ENCODE measurements at places on chromosomes 16 and 17.
A peak's percentile ranks its signal among the peaks of the same experiment; 100 is the strongest.

GRCh38 chr17:75639771-75640555 is 6.7 kb downstream of the SMIM5 start:
- DNase-seq, result no peak

- DNase-seq, result no peak
These were observed 975 bp downstream of the SNX29 start for GRCh38 chr16:11977376-11978041.

DNA sequence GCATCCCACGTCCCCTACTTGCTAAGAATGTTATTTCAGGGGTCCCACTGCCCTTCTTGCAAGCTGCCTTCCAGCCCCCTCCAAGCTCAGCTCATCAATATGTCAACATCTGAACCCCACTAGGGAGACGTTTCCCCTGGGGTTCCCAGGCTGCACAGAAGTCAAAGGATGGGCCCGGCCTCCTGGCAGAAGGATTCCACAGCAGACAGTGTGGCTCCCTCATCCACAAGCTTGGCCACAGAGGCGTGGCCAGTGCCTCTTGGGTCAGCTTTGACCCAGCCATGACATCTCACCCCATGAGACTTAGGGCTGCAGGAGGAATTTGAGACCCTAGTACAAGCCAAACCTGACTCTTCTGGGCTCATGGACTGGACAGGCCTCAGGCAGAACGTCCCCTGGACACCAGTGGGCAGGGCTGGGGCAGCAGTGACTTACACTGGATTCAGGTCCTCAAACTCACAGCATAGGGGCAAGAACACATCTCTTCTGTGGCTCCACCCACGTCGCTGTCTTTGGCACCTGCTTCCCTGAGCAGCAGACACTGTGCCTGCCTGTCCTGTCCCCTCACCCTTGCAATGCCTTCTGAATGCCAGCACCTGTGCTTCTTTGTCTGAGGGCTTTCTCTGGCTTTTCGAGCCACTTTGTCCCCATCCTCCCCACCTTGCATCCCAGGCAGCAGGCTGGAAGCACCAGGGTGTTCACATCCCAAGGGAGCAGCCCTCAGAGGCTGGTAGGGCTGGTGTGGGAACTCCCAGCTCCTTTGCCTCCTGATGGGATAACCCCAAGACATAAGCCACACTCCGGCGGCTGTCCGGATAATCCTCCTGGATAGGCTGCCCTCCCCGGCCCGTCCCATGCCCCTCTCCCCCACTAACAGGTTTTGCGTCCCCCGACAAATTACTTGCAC is 56.0 kb upstream of the ENPP7 start:
- no peak for DNase-seq

GRCh38 chr16:85436207-85436606 is 176.9 kb upstream of the GSE1 start:
- DNase-seq, result no peak

DNA sequence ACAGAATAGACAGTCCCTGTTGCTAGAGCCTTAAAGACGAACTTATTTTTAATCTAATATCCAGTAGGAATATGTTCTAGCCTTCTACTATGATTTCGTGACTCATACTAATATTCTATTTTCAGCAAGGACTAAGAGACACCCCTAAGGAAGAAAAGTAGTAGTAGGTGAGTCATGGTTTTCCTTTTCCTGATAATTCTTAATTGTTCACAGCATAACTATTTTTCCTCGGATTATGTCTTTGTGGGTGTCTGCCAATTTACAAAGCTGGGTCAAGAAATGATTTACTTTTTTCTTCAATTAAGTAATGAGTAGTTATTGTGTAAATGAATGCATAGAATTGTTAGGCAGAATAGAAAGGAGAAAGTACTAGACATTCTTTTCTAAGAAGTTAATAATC is 292.2 kb downstream of the TOX3 start:
- DNase-seq, result no peak

GRCh38 chr17:6926667-6927066 is 69.2 kb upstream of the ALOX12 start:
- no peak for DNase-seq

DNA sequence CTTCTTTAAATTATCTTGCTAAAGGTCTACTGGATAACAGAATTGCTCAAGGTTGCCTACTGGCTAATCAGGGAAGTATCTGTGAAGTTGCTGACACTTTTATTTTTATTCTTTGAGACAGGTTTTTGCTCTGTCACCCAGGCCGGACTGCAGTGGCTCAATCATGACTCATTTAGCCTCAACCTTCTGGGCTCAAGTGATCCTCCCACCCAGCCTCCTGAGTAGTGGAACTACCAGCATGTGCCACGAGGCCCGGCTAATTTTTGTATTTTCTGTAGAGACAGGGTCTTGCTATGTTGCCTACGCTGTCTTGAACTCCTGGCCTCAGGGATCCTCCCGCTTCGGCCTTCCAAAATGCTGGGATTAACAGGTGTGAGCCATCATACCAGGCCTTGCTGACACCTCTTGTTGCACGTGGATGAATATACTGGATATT is 43.1 kb downstream of the GLG1 start:
- no peak for DNase-seq

- DNase-seq, result no peak
These were observed 39.7 kb downstream of the CUEDC1 start for GRCh38 chr17:57915544-57915943.

DNA sequence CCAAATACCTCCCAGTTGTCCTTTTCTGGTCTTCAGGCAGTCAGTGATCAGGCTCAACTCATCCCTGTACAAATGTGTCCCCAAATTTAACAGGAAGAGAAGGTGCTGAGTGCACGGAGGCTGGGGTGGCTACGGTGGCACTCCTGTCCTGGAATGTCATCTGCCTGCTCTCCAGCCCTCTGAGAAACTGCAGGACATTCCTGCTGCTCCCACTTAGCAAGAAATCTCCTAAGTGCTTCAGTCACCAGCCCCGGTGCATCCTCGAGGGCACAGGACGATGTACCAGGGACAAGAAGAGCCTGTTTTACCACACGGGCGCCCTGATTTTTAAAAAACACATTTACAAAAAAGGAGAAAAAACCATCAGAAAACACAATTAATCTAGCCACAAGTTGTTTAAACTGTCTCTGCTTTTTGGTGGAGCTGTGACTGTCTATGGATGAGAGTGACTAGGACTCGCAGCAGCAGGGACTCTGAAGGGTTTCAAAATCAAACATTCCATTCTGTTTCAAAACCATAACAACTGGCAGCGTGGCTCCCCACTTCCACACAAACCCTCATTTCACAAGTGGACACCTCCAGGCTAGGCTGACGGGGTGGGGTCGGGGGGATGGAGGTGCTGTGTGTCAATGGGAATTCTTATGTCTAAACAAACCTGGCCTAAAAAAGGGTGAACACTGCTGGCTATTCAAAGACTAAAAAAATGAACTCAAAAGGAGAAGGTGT is 65.3 kb upstream of the CNEP1R1 start:
- no peak for DNase-seq

DNA sequence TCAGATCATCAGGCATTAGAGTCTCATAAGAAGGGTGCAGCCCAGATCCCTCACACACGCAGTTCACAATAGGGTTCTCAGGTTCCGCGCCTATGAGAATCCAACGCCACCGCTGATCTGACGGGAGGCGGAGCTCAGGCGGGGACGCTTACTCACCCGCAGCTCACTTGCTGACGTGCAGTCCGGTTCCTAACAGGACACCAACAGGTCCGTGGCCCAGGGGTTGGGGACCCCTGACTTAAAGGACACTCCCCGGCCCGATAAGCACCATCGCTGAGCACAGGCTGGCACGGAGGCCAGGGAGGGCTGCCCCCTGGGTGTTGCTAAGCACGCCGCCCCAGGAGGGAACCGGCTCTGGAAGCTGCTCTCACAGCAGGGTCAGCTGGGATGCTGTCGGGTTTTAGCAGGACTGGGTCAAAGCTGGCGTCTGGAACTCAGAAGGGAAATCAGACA is 30.1 kb upstream of the BAHCC1 start:
- no peak for DNase-seq

- no peak for DNase-seq
These were observed 28.1 kb downstream of the SCPEP1 start for GRCh38 chr17:57006040-57006439.

GRCh38 chr17:72461757-72462156 is 340.9 kb downstream of the SOX9 start:
- DNase-seq, result no peak

- DNase-seq, result no peak
These were observed 6.6 kb upstream of the TSPOAP1 start for GRCh38 chr17:58335061-58335731.

- no peak for DNase-seq
These were observed 736 bp downstream of the APPBP2 start for GRCh38 chr17:60525328-60525684.

- no peak for DNase-seq
These were observed 396.8 kb downstream of the NPIPA8 start for GRCh38 chr16:17939723-17940122.

- DNase-seq, result no peak
These were observed 263.4 kb downstream of the CPPED1 start for GRCh38 chr16:12540290-12540689.

DNA sequence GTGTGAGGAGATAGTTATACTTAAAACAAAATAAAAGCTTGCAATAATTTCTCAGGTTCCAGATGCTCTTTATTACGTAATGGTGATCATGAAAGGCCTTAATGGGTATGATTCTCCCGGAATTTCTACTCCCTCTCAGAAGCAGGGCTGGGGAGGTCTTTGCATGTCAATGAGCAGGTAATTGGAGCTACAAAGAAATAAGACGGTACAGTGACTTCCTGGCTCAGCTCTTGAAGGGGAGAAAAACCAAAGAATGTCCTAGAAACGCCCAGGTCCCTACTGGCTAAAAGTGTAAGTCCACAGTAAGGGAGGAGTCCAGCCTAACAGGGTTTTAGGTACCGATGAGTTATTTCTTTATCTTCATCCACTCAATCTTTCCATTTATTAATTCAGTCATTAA is 390.9 kb downstream of the TMEM114 start:
- no peak for DNase-seq

DNA sequence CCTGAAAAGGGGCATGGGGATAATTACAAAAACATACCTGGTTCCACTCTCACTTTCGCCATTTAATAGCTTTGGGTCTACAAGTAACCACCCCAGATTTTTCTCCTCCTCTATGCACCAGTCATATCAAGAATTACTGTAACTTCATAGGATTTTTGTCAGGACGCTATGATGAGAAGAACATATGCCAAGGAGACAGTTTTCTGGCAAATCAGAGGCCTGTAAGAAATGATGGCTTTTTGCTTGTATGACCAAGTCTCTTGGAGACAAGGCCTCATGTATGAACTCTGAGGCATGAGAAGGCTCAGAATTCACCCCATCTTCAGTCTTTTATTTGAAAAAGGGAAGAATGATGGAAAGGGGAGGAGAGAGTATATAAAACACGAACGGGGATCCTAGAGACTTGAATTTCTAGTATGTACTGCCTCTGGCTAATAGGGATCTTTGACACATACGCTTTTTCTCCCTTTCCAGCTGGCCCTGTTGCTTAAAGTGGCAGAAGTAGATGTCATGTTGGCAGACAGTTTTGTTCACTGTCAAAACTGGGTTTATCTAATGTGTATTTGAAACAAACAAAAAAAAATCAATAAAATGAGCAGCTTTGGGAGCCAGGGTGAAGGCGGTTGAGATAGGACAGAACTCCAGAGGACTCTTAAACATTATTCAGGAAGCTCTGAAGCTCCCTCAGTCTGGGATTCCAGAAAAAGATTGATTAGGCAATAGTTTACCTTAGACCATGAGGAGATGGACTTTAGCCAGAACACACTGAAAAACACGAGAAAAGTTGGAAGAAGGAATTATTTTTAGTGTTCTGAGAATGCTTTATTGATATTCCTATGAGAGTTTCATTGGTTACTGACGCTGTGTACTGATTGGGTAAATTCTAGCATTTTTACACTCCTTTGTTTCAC is 656.6 kb downstream of the WWOX start:
- DNase-seq, result no peak

- no peak for DNase-seq
These were observed 34.1 kb upstream of the MMP2 start for GRCh38 chr16:55444754-55445485.

GRCh38 chr16:57306676-57307341 is 22.3 kb upstream of the PLLP start:
- DNase-seq, result no peak

DNA sequence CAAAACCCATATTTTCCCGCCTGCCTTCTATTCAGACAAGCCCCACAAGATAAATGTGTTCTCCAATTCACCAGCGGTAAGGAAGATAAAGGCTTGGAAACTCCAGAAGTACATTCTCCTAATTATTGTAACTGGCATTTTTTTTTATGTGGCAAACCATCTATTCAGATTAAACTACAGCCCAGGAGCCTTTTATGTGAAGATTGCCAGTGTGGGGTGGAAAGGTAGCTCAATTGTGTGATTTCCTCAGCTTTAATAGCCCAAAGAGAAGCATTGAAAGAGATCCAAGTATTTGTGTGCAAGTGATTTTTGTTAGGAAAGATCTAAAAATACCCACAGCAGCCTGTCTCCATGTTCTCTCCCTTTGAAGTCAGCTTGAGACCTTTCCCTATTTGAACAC is 451.4 kb upstream of the CCL2 start:
- no peak for DNase-seq

DNA sequence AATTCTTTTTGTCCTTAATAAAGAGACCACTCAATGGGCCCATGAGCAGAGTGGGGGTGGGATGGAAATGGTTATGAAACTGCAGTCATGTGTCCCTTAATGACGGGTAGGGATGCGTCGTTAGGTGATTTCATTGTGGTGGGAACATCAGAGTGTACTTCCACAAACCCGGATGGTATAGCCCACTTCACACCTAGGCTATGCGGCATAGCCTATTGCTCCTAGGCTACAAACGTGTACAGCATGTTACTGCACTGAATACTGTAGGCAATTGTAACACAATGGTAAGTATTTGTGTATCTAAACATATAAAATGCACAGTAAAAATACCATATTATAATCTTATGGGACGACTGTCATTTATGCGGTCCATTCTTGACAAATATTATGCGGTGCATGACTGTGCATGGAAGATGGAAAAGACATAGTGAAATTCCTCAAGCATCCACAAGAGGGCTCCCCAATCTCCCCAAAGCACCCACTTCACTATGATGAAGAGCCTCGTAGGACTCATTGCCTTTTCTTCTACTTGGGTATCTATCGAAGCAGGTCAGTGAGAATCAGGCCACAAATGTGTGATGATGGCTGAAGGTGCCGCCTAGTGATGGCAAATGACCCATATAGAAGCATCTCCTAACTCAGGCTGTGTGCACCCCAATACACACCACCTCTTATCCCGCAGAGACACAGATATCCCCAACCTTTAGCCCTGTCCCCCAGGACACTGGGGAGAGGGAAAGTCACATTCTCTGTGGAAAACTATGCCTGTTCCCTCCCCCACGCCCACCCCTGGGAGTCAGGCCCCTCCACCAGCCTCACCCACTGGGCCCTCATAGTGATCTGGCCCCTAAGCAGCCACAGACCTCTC is 43.5 kb downstream of the TBX21 start:
- DNase-seq, result no peak

GRCh38 chr17:15290605-15291004 is 25.5 kb upstream of the PMP22 start:
- no peak for DNase-seq

DNA sequence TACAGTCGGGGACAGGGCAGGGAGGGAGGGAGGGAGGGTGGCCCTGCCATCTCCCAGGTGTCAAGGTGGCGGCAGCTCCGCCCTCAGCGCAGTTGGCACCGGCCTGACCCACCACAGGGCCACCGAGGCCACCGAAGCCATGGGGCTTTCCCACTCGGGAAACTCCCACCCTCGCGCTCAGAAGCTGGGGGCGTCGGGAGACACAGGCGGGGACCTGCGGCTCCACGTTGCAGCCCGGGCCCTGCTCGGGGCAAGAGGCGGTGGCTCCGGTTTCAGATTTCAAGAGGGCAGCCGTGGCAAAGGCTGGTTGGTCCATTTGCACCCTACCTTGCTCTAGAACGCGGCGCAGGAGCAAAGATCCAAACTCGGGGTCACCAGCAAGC is 544 bp downstream of the CYB561 start:
- DNase-seq, result peak; percentile 63

- DNase-seq, result no peak
These were observed 133.9 kb downstream of the SOCS1 start for GRCh38 chr16:11121914-11122692.
